Stomach (tissue), 19 donors: ENCODE measurements at places on chromosomes 3 and 15. TPM values are rescaled to one million over a fixed set of nuclear protein-coding genes. Genes with fewer than 3 reads are reported as not detected.

The PLA2G4F gene
- total RNA-seq: 3.5 TPM

The P2RY14 gene
- 11.6 TPM for total RNA-seq

The MAP6D1 gene
- total RNA-seq: not detected

The PTX3 gene
- total RNA-seq: 5.9 TPM

The TRPM1 gene
- total RNA-seq: not detected

The IL5RA gene
- total RNA-seq: under 0.01 TPM

The DCLK3 gene
- total RNA-seq: 0.45 TPM

The TMCO5A gene
- total RNA-seq: 0.55 TPM

The SLC7A14 gene
- 0.43 TPM for total RNA-seq

The TNNC1 gene
- total RNA-seq: 6.5 TPM

GRCh38 chr3:154507727-154508126 lies 77.7 kb upstream of the GPR149 start:
- DNase-seq: no peak

DNA sequence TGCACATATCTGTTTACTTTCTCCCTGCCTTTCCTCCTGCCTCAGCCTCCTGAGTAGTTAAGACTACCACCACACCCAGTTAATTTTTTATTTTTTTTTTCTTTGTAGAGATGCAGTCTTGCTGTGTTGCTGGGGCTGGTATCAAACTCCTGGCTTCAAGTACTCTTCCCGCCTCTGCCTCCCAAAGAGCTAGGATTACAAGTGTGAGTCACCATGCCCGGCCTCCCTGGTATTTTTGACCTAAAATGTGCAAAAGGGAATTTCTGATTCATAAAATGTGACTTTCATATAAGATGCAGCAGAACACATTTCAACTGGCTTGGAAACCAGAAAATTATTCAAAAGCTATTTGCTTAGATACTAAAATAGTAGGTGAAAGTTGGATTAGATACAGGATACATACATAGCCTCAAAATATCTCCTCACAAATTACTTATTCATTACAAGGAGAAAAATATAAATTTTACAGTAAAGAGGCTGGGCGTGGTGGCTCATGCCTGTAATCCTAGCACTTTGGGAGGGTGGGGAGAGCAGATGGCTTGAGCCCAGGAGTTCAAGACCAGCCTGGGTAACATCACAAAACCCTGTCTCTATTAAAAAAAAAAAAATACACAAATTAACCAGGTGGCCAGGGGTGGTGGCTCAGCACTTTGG lies 32.0 kb downstream of the MAP4 start:
- DNase-seq: no peak

- no peak for DNase-seq
Measured at GRCh38 chr15:81894061-81894460, 151.8 kb downstream of the MEX3B start.

GRCh38 chr15:38460543-38460942 lies 6.6 kb downstream of the FAM98B start:
- DNase-seq: no peak

DNA sequence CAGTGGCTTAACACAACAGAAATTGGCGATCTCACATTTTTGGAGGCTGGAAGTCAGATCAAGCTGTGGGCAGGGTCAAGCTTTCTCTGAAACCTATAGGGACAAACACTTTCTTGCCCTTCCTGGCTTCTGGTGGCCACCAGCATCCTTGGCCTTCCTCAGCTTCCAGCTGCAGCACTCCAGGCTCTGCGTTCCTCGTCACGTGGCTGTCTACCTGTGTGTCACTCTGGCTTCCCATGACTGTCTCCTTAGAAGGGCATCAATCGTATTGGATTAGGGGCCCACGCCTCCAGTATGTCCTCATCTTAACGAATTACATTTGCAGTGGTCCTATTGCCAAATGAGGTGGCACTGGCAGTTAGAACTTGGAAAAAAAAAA lies 25.8 kb downstream of the DNASE1L3 start:
- no peak for DNase-seq

DNA sequence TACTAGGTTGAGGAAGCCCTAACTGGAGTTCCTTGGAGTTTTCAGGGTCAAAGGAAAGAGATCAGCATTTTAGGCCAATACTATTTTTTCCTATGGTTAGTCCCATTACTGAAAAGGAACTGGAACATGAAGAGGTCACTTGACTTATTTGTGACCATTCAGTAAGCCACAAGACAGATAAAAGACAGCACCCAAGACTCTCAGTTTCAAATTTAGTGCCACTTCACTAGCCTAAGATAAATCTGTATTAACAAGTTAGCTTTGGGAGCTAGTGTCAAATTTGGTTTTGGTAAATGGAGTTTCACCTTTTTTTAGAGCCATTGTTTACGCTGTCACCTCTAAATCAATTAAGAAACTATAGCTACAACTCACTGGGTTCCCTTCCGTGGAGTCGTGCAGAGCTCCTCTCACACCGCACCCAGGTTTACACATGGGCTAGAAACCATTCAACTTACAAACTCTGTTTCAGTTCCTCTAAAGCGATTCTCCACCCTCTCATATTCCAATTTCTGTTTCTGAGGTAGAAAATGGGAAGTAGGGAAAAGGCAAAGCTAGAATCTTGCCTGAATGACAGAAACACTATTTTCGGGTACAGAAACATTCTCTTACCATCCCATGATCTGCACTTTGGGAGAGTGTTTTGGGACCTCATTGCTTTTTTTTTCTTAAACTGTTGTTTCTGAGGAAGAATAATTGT lies 14.4 kb downstream of the CCDC32 start:
- DNase-seq: no peak

GRCh38 chr3:106428565-106428994 lies 559.8 kb upstream of the CBLB start:
- DNase-seq: no peak

- no peak for DNase-seq
Measured at GRCh38 chr15:61083788-61084134, 145.3 kb downstream of the RORA start.

- no peak for DNase-seq
Measured at GRCh38 chr3:129950318-129951046, 24.0 kb upstream of the TRH start.

GRCh38 chr3:117710501-117710900 lies 1000.9 kb downstream of the TUSC7 start:
- no peak for DNase-seq

GRCh38 chr3:69214241-69214640 lies 91.8 kb upstream of the LMOD3 start:
- no peak for DNase-seq

- DNase-seq: no peak
Measured at GRCh38 chr3:41190509-41191284, 8.6 kb upstream of the CTNNB1 start.

DNA sequence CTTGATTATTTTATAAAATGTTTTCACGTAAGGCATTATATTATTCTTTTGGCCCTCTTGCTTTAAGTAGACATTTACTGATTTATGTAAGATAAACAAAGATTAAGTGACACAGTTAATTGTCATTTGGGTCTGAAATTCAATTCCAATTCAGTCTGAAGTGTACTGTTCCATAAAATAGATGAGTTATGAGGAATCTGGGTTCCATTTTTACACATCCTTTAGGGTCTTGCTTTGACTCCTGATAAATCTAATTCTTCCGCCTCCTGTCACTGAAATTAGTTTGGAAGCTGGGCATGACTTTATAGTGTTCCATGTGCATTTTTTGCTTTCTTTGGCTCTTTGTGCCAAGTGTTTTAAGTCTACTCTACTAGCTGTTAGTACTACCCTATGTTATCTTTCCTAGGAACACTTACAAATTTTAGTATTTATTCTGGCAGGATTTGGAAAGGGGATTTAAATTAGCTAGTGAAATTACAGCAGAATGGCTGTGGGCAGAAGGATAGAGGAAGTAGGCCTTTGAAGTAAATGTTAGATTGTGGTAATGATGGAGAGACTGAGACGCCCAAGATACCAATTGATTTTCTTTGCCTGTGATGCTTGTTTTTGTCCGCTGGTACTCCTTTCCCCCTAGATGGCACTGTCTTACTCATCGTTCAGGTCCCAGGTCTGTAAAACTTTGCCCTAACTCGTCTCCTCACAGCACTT lies 14.3 kb downstream of the ARL8B start:
- DNase-seq: no peak

GRCh38 chr3:117893638-117894037 lies 1141.0 kb downstream of the IGSF11 start:
- no peak for DNase-seq

- no peak for DNase-seq
Measured at GRCh38 chr3:148221303-148221702, 476.4 kb upstream of the AGTR1 start.
